Gastrocnemius medialis (tissue), 4 donors: ENCODE measurements at places on chromosomes 4 and X. TPM values are rescaled to one million over a fixed set of nuclear protein-coding genes. Genes with fewer than 3 reads are reported as not detected.
A peak's percentile ranks its signal among the peaks of the same experiment; 100 is the strongest.

DNA sequence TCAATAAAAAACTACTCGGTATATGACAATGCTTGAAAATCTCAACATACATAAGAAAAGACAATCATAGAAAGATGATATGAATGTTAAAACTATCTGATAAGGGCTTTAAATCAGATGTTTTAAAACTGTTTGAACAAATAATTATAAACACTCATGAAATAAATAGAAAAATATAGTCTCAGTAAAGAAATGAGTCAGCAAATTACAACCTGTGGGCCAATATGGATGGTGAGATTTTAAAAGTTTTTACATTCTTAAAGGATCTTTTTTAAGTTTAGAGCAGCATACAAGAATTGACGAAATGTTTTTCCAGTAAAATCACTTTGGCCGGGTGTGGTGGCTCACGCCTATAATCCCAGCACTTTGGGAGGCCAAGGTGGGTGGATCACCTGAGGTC, 83.1 kb downstream of the TEX11 start:
- DNase-seq: no peak

Gene GLRA2
- not detected for total RNA-seq

Gene TCEAL1
- total RNA-seq: 47.2 TPM

DNA sequence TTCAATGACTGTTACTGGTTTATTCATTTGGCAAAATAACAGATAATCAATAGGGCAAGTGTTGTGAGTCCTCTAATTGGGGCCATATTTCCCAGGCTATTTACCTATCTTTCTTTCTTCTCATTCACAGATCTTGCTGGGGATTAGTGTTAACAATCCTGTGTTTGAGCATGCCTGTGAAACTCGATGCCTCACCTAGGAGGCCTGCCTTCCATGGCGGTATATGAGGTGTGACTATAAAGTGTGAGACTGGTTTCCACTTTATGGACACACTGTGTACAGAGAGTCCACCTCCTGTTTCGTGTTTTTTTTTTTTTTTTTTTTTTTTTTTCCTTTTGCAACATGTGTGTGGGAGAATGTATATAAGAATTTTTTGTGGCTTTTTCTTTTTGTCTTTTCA, 199.3 kb downstream of the BMPR1B start:
- no peak for DNase-seq

DNA sequence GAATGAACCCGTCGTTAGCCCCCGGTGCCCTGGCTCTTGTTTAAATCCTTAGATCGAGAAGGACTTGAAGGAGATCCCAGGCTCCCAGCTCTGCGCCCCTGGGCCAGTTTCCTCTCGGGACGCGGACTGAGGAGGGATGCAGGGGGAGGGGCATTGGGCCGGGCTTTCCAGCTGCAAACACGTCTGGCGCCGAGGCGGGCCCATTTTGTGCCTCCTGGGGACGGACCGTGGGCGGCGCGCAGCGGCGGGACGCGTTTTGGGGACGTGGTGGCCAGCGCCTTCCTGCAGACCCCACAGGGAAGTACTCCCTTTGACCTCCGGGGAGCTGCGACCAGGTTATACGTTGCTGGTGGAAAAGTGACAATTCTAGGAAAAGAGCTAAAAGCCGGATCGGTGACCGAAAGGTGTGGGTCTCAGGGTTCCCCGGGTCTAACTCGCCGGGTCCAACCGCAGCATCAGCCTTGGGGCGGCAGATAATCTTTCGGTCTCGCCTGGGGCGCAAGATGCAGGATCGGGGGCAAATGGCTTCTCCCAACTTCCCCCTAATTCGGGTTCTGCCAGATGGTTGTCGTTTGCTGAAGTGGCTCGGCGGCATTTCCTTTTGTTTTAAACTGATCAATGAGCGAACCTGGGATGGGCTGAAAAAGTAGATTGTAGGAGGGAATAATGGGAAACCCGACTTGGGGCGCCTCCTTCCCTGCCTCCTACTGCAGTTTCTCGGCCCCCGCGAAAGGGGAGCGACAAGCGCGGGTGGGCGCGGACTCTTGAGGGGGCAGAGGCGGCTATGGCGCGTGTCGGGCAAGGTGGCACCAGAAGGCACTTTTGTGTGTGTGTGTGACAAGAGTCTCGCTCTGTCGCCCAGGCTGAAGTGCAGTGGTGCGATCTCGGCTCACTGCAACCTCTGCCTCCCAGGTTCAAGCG, 2.9 kb downstream of the PDGFRA start:
- peak; percentile 28 for DNase-seq

Gene BTK
- 0.75 TPM for total RNA-seq

GRCh38 chr4:95087657-95088455, 330.1 kb downstream of the BMPR1B start:
- no peak for DNase-seq

- DNase-seq: no peak
Observed at GRCh38 chrX:23978491-23978890, 48.5 kb downstream of the KLHL15 start.

Gene PPM1K
- total RNA-seq: 9.0 TPM

Gene GRIA3
- total RNA-seq: not detected

Gene CPLX1
- total RNA-seq: 1.0 TPM

- DNase-seq: no peak
Observed at GRCh38 chrX:68511255-68511654, 12.4 kb downstream of the YIPF6 start.

Gene SHISA3
- 1.0 TPM for total RNA-seq

DNA sequence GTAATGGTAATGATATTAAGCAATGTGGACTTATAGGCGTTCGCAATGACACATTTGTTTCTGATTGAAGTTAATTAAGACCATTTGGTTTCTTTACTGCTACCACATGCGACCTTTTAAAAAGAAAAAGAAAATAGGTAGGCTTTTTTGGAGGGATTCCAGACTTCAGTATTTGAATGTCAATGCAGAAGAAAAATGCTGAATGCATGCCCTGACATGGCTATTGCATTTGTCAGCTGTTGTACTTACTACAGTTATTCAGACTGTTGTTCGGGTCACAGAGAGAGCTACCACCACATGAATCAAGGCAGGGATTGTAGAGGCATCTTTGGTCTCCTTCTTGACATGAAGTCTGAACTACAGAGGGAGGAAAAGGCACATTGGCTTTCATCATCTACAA, 163.7 kb downstream of the CORIN start:
- no peak for DNase-seq

Gene TRPC5OS
- total RNA-seq: not detected

Gene SLC6A14
- not detected for total RNA-seq

- no peak for DNase-seq
Observed at GRCh38 chr4:129111919-129112318, 16.0 kb downstream of the C4orf33 start.

Gene DTHD1
- not detected for total RNA-seq

DNA sequence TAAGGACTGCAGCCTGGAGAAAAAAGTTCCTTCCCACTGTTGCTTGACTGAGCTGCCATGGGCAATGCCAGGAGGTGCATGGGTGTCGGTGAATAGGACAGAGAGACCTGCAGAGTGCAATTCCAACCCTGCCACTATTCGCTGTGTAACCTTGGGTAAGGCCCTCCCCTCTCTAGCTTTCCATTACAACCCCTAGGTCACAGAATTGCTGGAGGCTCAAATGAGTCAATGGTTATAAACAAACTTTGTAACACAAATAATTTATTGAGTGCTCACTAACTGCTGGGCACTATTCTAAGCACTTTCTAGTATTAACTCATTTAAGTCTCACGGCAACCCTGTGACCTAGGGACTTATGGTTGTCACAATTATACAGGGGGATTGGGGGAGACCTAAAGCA, 37.8 kb downstream of the PJA1 start:
- no peak for DNase-seq

GRCh38 chr4:22014222-22014741, 65.7 kb upstream of the KCNIP4 start:
- no peak for DNase-seq

Gene USP17L12
- total RNA-seq: not detected

Gene SLC38A5
- total RNA-seq: 0.46 TPM

Gene PHOX2B
- total RNA-seq: not detected

DNA sequence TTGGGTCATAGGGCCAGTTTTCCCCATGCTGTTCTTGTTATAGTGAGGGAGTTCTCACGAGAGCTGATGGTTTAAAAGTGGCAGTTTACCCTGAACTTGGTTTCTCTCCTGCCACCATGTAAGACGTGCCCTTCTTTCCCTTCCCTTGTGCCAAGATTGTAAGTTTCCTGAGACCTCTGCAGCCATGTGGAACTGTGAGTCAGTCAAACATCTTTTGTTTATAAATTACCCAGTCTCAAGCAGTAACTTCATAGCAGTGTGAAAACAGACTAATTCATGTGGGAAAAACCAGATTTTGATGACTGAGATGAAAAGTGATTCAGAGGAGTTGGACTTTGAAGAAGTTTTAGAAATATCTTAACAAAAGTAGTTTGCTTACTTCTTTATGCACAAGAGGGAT, 101.4 kb downstream of the ARHGAP10 start:
- no peak for DNase-seq

Gene TSPAN7
- 288 TPM for total RNA-seq

DNA sequence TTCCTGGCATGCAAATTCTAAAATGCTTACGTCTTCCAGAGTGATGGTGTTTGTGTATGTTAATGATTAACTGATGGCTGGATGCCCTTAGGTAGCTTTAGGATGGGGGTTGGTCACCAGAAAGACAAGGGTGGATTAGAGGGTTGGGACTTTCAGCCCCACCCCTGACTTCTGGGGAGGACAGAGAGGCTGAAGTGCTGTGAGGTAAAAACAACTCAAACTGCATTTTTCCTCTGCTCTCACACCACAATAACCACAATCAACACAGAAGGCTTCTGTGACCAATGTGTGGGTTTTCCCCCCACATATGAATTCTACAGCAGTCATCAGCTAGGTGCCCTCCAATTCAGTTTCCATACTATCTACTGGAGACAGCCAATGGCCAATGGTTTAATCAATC, 18.7 kb upstream of the DDIT4L start:
- no peak for DNase-seq

DNA sequence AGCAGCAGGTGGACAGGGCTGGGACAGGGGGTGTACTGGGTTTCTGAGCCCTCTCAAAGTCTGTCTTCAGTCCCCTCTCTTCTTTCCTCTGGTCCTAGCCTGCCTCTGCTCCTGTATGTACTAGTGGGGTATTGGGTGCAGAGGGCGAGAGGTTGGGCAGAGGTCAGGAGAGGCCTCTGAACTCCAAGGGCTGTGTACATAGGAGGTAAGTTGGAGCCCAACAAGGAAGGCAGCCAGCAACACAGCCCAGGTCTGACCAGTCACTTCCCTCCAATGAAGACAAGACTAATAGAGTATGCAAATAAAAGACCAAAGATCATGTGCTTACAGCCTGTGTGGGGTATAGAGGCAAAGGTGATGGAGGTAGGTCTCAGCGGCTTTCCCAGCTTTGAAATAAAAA, at the start of gene PFKFB1:
Gene PFKFB1 (minus strand): TSS at position 90 of the 400 bp plus-strand sequence. CDS start 181 bp downstream, outside the sequence.
- DNase-seq: no peak
